ENCODE measurements at places on chromosomes 6 and 20. TPM values are rescaled to one million over a fixed set of nuclear protein-coding genes. Genes with fewer than 3 reads are reported as not detected.

CPNE5 gene
- not detected for total RNA-seq

FAM184A gene
- total RNA-seq, result not detected

SLC12A5 gene
- 1.3 TPM for total RNA-seq

OPN5 gene
- total RNA-seq, result not detected

HLA-DRA gene
- 238 TPM for total RNA-seq

OLIG3 gene
- total RNA-seq, result not detected

SEL1L2 gene
- 2.2 TPM for total RNA-seq
